HS-5 (cell line): ENCODE measurements at places on chromosomes 1 and 21.

DNA sequence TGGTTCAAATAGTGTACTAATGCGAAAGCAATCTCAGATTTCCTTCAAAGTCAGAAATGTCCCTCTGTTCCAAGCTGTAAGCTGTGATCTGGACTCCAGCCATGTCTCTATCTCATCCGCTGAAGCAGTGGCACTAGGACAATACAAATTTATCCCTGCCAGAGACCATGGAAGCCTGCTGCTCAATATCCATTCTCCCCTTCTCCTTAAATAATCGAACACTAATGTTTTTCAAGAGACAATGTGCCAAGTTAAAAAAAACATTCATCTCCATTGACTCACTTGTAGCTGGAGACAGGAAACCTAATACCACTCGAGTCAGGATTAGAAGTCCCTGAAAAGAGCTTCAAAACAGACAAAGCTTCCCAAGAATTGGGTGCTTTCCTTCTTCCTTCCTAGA lies 38.5 kb upstream of the PGBD5 start:
- no peak for DNase-seq

- no peak for DNase-seq
Measured at GRCh38 chr1:230891413-230891812, 23.1 kb upstream of the C1orf198 start.

- DNase-seq: peak; percentile 34
Measured at GRCh38 chr1:208604295-208604694, 360.1 kb upstream of the PLXNA2 start.

GRCh38 chr1:59577774-59578173 lies 237.0 kb upstream of the HOOK1 start:
- no peak for DNase-seq

GRCh38 chr21:41439248-41439647 lies 13.2 kb downstream of the MX1 start:
- DNase-seq: no peak

DNA sequence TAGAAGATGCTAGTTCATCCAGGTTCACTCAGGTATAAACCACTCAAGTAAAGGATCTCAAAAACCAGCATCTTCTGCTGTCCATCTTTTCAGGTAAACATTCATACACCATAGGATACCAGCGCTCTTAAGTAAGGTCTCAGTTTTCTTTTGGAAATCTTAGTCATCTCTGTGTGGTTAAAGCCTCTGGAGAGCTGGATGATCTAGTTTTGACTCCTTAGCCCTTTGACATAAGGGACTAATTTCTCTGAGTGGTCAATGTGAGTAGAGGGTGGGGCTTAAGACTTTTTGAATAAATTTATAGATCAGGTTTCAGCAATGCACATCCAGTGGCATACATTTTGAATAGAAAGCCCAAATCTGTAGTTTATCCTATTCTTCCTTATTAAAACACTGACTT lies 92.3 kb downstream of the CTH start:
- DNase-seq: peak; percentile 51

DNA sequence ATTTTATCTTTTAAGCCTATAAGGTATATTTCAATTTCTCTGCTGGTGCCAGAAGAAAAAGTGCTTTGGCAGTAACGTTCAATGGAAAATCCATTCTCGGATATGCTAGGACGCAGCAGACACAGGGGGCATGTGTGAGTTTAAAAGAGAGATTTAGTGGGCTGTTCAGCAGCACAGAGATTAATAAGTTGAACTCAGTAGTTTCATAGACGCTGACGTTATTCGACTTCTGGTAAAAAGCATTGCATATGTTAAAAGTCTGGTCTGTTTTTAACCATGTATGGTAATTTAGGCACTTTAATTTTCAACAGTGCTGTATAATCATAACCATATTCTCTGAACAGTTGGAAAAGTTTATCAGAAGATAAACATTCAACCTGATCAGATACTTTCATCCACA lies 99.6 kb downstream of the ATP6V1G3 start:
- DNase-seq: no peak

DNA sequence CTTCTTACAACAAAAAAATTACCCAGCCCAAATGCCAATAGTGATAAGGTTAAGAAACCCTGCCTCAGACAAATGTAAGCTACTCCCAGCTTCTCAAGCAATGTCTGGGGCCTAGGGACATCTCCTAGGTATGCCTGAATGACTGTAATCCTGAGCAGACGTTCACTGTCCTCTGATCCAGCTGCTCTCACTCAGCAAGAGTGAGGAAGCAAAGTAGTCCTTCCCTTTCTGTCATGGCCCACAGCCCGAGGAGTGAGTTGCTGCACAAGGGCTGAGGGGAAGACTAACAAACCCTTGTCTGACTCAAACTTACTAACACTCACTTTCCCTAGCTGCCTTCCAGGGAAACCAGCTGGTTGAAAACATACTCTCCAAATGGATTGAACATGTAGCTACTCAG lies 124.9 kb upstream of the TNFSF4 start:
- DNase-seq: no peak

DNA sequence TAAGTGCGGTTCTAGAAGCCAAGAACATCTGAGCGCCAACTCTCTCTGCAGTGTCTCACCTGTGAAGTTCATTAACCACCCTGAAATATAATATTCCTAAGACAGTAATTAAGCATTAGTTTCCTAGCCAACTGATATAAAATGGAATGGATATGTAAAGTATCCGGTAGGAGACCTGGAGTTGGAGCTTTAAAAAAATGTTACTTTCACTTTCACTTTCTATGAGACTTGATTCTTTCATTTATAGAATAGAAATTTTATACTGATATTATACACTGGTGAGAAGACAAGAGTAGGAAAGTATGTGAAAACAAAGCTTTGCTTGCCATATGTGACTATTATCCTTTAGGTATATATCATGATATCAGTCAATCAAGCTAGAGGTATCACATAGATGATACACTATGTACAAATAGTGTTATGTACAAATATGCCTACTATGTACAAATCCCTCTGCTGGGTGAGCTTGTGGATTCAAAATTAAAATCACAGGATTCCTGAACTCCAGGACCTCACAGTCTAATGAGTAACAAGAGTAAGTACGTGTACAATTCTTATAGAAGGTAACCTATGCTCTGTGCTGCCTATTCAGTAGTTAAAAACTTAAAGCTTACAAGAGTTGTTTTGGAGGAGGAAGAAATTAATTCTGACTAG lies 934.2 kb downstream of the TTLL7 start:
- DNase-seq: no peak

- DNase-seq: no peak
Measured at GRCh38 chr1:1302951-1303509, 4.7 kb downstream of the ACAP3 start.

DNA sequence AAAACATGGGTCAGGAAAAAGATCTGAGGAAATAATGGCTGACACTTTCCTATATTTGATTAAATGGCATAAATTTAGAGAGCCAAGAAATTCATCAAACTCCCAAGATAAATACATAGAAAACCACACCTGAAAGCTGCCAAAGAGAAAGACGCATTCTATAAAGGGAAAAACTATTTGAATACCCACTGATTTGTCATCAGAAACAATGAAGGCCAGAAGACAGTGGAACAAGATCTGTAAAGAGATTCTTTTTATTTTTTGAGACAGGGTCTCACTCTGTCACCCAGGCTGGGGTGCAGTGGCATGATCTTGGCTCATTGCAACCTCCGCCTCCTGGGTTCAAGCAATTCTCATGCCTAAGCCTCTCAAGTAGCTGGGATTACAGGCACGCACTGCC lies 17.4 kb downstream of the SDE2 start:
- no peak for DNase-seq

- DNase-seq: no peak
Measured at GRCh38 chr21:42352441-42353095, 1.8 kb upstream of the TFF2 start.

DNA sequence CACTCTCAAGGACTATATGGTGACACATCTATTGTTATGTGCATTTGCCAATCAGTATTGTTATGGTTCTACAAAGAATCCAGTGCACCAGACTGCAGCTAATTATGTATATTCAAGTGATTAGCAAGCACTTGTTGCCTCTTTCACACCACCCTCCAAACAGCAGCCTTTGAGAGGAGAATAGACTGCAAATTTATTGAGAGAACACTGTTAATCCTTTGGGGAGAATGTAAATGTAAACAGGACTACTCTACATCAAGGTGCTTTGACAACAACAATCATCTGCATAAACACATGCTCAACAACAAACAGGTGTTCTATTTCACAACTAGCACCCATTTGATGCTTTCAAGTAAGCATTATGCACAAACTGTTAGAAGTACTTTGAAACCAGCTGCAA lies 117.4 kb downstream of the AKT3 start:
- no peak for DNase-seq

- DNase-seq: no peak
Measured at GRCh38 chr1:209875515-209875914, 47.7 kb downstream of the UTP25 start.

DNA sequence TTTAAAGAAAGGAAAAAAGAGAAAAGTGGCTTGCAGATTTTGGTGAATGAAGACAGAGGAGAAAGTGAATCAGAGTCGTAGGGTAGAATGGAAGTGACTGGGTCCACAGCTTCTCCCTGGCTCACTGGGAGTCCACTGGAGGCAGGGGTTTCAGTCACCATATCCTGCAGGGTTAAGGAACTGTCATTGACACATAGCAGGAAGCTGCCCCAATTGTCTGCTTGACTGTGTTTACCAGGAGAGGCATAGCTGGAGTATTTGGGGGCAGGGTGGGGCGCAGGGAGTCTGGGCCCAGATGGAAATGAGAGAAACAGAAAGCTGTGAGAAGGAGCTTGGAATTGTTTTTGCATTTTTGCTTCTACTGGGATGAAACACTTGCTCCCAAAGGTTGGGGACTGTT lies 228.8 kb upstream of the CSF3R start:
- no peak for DNase-seq

- no peak for DNase-seq
Measured at GRCh38 chr1:29532751-29533150, 296.4 kb downstream of the PTPRU start.

GRCh38 chr1:220533504-220534109 lies 5.7 kb downstream of the MARK1 start:
- DNase-seq: no peak

DNA sequence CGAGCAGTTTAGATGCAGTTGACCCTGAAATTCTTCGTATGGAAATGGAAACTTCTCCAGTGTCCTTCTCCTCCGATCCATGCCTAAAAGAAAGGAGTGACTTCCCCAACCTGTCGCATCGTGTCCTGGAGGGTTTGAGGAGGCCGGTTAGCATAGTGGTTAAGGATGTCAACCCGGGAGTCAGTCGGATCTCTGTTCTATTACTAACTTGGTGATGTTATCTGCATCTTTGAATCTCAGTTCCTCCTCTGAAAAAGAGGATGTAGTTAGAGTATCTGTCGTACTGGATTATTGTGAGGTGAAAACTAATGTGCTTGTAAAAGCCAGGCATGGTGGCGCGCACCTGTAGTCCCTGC lies 684 bp downstream of the ZBTB8B start:
- DNase-seq: no peak

DNA sequence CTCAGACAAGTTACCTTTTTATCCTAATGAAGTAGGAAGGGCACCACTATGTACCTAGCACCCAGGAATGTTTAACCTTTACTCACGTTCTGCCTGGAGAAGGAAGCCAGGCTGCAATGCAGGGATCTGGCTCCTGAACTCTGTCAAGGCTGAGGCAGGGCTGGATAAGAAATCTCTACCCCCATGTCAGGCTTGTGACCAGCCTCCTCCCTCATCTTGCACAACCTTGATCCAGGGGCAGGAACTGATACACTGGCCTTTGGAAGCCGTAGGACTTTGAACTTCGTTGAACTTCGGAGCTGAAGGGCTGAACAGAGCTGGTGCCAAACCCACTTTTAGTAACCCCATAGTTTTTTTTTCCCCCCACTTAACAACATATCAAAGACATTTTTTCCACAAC lies 8.0 kb upstream of the AKR1A1 start:
- DNase-seq: no peak

DNA sequence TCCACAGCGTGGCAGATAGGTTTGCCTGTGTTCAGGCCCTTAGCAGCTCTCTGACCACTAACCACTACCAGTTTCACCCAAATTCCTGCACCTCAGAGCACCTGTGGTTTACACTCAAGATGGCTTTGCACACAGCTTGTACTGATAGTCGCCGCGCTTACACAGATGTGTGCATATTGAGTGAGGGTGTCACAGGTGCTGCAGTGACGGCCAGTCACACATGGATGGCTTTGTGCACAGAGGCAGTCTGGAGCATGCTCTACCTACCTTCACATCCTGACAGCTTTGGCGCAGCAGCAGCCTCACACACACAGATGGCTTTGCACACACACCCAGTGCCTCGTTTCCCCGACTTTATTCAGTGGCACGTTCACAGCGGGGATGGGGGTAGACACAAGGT lies 7.5 kb downstream of the DMAP1 start:
- no peak for DNase-seq

- DNase-seq: no peak
Measured at GRCh38 chr1:1415751-1416150, 5.3 kb downstream of the ANKRD65 start.

GRCh38 chr21:20591284-20591683 lies 406.9 kb upstream of the NCAM2 start:
- peak; percentile 34 for DNase-seq

GRCh38 chr1:183783342-183783741 lies 21.6 kb upstream of the RGL1 start:
- DNase-seq: no peak

GRCh38 chr1:221302357-221302756 lies 423.1 kb downstream of the HLX start:
- DNase-seq: no peak

DNA sequence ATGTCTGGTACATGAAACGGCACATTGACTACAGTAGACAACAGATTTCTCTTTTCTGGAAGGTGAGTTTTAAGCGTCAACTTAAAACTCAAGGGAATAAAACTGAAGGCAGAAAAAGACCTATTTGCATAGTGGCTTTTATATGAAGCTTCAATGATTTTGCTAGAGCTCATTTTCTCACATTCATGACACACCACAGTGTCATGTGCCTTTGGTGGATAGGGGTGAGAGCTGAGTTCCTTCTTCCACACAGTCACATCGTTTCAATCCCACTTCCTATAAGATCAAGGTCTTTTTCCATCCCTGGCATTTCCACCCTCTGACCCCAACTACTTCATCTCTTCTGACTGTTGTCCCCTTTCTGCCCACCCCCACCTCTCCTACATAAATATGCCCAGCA lies 31.0 kb downstream of the IL12RB2 start:
- no peak for DNase-seq

DNA sequence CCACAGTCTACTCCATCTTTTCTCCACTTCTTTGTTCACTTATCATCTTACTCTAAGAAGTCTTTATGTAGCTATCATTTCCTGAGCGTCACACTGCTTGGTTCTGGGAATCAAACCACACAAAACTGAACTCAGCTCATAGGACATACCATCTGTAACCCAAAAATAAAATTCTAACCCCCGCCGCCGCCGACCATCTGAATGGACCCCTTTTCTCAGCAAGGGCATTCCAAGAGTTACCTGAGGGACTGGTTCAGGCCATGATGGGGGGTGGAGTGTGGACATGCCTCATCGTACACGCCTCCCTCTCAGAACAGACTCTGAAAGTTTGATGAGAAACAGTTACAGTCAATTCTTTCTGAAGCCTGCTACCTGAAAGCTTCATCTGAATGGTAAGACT lies 12.6 kb upstream of the CHI3L2 start:
- no peak for DNase-seq

- no peak for DNase-seq
Measured at GRCh38 chr1:231841616-231842344, 215.2 kb downstream of the DISC1 start.
